ENCODE measurements at places on chromosomes 13 and 19.

DNA sequence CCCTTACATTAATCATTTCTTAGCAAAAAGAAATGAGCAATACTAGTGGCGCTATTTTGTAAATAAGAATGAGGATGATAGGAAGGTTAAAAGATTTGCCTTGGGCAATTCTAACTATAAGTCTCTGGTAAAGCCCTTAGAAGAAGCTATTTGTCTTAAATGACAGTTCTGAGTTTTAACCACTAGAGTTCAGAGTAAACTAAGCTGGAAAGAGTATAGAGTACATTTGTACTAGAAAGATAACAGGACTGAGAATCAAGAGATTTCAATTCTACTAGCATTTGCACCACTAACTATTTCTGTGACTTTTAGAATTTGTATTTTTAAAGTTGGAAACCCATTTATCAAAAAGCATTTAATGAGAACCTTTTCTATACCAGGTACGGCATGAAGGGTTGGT is 750.3 kb downstream of the OLFM4 start:
- no peak for DNase-seq

DNA sequence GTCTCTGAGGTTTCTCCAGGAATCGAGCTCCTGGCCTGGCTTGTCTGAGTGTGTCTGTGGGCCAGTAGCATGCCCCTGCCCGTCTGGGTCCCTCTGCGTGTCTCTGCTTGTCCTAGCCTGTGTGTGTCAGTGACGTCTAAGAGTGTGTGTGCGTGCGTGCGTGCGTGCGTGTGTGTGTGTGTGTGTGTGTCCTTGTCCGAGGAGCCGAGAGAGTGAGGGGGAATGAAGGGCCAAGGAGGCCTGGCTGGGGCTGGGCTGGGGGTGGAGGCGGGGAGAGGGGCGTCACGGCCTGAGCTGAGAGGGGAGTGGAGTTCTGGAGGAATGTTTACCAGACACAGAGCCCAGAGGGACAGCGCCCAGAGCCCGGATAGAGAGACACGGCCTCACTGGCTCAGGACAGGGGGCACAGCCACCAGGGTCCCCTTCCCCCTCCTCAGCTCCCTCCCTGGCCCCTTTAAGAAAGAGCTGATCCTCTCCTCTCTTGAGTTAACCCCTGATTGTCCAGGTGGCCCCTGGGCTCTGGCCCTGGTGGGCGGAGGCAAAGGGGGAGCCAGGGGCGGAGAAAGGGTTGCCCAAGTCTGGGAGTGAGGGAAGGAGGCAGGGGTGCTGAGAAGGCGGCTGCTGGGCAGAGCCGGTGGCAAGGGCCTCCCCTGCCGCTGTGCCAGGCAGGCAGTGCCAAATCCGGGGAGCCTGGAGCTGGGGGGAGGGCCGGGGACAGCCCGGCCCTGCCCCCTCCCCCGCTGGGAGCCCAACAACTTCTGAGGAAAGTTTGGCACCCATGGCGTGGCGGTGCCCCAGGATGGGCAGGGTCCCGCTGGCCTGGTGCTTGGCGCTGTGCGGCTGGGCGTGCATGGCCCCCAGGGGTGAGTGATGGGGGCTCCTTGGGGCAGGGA is at the start of gene AXL:
Gene AXL (plus strand): TSS at position 609 of the 893 bp plus-strand sequence. CDS start 170 bp downstream, at position 779.
- no peak for DNase-seq

DNA sequence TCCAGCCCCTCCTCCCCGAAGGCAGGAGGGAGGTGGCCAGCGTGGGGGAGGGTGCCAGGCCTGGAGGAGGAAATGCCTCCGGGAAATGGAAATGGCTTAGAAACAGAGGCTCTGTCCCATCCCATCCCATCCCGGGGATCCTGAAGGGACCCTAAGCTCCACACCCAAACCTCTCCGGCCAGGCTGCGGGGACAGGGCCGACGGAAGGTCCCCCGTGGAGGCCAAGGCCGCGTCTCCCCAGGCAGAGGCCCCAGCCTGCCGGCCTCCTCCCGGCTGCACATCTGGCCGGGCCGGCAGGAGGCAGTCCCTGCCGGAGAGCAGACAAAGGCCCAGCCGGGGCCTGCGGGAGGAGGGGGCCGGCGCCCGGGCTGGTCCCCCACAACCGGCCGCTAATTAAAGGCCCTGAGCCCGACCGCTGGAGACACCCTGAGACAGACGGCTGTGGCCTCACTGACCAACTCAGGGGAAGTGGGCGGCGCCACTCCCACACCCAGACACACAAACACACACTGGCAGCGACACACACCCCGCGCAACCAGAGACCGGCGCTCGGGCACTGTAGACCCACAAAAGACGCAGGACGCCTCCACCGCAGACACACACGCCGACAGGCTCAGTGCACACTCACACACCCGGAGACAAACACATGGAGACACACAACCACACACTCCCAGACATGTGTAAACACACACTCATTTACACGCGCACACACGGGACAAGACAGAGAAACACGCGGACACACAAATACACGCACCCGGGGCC is 1.1 kb downstream of the ADAMTS10 start:
- no peak for DNase-seq

DNA sequence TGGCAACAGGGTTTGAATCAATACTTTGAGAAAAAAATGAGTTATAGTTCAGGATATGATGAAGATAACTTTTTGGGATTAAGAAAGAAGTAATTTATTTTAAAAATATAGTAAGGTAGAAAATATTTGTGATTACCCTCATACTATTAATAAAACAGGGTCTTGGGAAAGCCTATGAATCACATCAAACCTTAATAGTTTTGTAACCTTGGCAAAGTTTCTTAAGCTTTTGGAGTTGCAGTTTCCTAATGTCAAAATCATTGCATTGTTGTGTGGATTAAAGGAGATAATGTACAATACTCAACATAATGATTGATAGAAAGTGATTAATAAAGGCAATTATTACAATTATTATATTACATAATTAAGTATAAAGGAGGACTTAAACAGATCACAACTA is 149.0 kb downstream of the LMO7 start:
- DNase-seq = no peak

DNA sequence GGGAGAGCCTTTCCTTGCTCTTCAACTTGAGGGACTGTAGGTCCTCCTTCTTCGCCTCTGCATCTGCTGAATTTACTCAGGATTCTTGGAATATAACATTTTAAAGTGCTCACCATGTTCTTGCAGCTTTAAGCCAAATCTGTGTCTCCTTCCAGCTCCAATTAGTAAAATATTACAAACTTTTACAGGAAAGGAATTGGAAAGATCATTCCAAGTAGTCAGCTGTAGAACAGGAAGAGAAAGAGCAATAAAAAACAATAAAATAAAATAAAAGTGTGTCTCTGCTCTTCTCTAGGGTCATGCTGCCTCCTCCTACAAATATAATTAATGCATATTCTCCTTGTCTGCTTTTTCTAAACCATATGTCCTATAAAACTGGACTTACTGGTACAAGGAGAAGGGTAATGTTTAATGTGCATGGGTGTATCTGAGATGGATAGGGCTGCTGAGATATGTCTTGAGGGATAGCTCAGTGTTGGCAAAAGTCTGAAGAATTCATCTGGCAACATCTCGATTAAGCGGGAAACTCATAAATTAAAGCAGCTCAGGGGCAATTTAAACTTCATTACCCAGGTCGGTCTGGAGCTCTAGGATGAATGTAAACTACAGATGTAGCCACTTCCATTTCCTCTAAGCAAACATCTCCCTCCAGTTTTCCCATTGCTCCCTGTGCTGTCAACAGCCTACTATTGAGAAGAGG is 25.0 kb downstream of the ENOX1 start:
- no peak for DNase-seq

DNA sequence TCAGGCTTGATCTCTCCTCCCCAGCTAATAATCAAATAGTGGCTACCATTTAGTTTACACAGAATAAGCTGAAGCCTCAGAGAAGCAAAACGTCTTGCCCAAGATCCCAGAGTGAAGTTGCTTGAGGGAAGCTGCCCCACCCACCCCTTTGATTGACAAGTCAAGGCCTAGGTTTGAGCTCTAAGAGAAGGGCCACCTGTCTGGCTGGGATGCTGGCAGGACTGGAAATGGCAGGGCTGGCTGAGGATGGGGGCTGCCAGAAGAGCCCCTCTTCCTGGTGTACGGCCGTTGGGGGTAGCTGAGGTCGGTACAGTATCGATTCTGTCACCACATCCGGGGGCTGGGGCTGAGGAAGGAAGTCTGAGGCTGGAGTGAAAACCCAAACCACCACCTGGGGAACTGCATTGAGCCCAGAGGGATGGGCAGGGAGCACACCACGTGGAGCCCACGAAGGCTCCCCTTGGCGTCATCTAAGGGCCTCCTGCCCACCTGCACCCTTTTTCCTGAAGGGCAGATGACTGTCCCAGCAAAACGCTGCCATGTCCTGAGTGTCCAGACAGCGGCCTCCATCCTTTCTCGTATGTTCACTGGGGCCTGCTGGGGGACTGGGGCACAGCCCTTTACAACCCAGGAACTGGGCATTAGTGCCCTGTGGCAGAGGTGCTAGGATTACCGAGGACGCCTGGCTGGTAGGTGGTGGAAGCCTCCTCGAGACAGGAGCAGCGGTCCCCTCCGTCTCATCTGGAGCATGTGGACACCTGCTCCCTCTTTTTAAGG is 1.4 kb upstream of the PRKD2 start:
- peak; percentile 50 for DNase-seq

Measured in activated gamma-delta T cell treated with anti-CD3 and anti-CD28 coated beads, Interleukin-2, amount 50 U/mL, for 16 hours (primary cell).